IMR-90 (cell line): ENCODE measurements at places on chromosomes 7 and 10.

- DNase-seq, result peak; percentile 72
These were observed 109.4 kb upstream of the FAM133B start for GRCh38 chr7:92699560-92699959.

DNA sequence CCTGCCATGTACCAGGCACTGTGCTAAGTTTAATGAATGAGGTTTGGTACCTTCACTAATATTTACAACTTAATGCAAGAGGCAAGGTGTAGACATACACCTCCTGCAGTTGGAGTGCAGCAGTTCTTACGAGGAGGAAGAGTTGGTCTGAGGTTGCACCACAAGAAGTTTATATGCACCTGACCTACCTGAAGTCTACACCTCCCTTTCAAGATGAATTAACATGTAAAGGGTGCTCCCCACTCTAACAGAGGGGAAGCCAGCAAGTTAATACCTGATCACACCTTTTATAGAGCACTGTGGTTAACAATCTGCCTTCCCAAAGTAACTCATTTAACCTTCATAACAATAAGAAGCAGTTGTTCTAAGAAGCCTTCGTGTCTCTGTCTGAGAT is 120.0 kb downstream of the LYZL1 start:
- no peak for DNase-seq

- no peak for DNase-seq
These were observed 22.8 kb upstream of the PRKAG2 start for GRCh38 chr7:151899513-151900360.

DNA sequence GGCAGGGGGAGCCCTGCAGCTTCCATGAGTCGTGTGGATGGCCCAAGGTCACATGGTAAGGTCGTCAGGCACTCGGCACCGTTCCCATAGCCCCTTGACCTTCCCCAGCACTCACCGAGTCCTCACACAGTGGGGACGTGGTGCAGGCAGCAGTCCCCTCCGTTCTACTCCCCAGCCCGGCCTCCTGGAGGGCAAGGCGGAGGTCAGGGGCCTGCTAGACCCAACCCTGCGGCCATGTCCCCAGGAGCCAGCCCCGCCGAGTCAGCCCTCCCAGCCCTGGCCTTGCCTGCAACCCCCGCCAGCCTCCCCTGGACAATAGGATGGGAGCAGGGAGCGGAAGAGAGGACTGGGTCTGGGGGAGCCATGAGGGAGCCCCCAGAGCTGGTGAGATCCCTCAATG is 65.2 kb downstream of the ELFN1 start:
- DNase-seq, result no peak

DNA sequence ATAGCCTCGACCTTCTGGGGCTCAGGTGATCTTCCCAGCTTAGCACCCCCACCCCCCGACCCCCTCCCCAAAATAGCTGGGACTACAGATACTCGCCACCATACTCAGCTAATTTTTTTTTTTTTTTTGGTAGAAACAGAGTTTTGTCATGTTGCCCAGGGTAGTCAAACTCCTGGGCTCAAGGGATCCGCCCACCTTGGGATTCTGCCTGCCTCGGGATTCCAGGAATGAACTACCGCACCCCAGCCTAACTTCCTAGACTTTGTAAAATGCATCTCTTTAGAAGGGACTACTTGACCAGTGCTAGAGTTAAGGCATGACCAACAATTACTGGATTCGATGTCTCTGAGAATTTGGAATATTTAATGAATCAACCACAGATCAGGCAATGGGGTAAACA is 85.9 kb downstream of the MDFIC start:
- no peak for DNase-seq

DNA sequence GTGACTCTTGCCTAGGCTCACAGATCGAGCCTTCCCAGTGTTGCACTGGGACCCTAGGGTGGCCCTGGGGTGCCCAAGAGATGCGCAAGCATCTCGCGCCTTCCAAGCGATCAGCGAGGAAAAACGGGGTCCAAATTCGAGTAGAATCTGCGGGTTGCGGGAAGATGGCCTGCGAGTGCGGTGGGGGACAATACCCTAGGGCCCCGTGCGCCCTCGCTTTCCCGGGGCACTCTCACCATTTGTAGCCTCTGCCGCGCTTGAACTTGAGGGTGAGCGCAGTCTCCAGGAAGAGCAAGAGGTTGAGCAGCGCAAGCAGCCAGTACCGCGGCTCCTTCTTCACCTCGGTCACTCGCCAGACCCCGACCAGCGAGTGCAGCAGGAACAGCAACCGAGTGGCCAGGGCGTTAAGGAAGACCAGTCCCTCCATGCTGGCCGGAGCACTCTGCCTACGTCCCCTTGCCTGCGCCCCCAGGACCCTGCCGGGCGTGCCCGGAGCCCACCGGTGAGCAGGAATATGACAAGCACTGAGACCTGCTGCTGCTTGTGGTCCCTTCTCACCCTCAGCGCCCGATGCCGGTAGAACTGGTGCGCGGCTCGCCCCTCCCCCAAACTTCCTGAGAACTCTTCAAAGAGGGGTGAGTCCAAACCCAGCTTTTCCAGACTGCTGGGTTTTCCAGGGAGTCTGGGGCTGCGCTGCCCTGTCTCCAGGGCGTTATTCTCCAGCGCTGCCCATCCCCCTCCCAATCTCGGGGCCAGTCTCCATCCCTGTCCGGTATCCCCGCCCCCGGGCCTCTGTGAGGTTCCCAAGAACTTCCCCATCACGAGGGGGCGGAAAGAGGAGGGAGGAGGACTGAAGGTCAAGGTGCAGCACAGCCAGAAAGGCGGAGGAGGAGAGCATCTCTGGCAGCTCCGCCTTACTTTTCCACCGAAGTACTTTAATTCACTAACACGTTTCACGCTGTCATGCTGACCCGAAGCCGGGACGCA is at the start of gene TMEM26:
Gene TMEM26 (minus strand): TSS at position 727 of the 987 bp plus-strand sequence. CDS start 300 bp downstream, at position 427.
- peak; percentile 30 for DNase-seq

GRCh38 chr7:74474271-74474865 is 20.7 kb downstream of the GTF2IRD1 start:
- peak; percentile 34 for DNase-seq

GRCh38 chr10:124648131-124648475 is 96.1 kb downstream of the FAM53B start:
- no peak for DNase-seq

GRCh38 chr10:48490946-48491345 is 113.9 kb downstream of the ARHGAP22 start:
- no peak for DNase-seq

- no peak for DNase-seq
These were observed 31.1 kb downstream of the CELF2 start for GRCh38 chr10:11048707-11049278.

DNA sequence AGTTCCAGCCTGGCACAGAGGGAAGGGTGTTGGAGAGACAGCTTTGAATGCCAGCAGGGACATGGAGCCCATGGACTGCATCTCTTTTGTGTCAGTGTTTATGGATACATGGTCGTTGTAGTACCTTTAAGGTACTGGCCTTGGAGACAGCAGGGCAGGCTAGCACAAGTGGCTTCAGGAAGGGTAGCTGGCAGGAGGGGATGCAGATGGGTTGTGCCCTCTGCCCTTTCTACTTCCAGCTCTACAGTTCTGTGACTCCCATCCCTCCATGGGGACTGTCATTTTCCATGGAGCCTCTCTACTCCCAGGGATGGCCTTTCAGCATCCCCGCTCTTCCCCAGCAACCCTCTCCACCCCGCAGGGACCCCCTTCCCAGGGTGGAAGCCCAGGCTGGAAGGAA is 25.1 kb downstream of the POLL start:
- no peak for DNase-seq

DNA sequence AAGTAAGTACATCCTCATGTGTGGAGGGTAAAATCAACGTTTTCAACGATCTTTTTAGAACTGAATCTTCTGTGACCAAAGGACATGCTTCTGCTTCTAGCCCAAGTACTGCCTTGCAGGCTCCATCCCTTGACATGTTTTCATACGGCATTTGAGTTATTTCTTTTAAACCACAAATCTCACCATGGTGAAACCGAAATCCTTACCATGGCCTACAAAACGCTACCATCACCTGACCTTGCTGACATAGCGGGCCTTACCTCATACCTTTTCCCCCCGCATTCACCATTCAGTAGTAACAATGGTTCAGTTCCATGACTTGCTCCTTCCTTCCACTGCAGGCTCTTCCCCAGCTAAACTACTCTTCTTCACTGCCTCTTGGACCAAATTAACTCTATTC is 3.5 kb downstream of the RNF216 start:
- DNase-seq, result no peak

GRCh38 chr7:21368317-21368716 is 59.6 kb upstream of the SP4 start:
- no peak for DNase-seq

DNA sequence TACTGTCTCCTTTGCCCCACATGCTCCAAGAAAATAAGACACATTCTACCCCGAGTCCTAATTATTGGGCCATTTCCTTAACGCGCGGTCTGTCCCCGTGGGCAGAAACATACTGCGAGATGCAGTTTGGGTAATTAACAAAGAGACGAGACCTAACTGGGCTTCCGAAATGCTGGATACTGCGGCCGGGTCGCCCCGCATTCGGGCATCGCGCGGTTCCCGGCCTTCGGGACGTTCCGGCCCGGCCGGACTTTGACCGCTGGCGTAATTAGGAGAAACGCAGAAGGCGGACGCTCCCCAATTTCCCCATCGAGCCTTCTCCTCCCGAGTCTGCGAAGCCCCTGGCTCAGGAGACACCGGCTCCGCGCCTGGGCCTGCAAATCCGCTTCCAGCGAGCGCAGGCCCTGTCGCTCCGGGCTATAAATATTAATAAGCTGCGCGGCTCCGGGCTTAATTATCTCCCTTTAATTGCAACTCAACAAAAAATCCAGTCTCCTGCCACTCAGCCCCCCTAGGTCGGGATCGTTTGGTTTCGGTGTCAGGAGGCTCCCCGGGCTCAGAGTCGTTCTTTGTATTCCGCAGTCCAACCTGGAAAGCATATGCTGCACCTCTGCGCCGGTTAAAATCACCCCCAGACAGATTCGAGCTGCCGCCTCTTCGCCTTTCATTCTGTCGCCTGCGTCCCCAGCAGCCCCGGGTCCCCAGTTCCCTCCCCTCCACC is 131.5 kb downstream of the SPAG6 start:
- no peak for DNase-seq

DNA sequence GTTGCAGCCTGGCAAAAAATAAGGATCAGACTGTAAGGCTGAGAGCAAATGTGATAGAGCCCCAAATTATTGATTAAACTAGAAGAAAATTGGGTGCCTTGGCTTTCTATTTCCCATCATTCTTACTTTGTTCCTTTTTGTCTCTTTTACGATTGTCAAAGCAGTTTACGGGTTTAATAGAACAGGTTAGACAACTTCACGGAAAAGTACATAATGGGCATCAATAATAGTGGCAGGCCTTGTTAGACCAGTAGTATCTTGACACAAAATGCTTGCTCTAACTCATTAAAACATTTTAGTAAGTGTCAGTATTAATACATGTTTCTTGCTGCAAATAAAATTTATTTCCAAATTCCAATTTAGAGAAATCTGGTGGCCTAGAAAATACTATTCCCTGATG is 14.5 kb upstream of the GGCT start:
- DNase-seq, result no peak

DNA sequence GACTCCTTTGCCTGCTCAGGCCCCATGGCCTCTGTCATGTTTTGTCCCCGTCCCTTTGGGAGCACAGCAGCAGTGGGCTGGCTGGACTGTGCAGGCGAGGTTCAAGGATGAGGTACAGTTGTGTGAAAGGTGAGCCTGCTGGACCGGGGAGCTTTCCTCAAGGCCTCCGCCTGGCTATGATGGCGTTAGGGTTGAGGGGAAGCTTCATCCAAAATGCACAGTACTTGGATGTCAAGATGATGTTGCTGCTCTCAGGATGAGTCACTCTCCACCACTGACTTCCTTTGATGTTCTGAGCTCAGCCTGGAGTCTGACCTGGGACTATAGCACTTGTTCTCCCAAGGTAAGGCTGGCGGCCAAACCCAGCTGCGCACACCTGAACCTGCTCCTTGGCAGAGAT is 152.7 kb upstream of the SHH start:
- peak; percentile 26 for DNase-seq

- no peak for DNase-seq
These were observed 86.5 kb downstream of the PLXNA4 start for GRCh38 chr7:132489776-132490237.

DNA sequence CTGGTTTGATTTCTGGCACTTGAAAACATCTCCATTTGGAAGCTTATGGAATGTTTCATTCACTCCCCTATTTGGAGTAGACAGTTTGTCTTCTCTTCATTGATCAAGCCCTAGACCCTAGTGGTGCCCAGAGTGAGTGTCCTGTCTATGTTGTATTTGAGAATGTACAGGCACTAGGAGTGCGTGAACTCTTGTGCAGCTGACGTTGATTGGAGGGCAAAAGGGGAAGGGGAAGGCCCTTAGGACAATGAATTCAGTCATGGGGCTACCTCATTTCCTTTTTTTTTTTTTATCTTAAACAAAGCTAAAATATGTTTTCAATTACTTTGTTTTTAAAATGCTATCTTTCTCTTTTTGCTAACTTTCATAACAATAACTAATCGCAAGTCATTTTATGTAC is 66.5 kb downstream of the ADD3 start:
- DNase-seq, result no peak

GRCh38 chr7:39374436-39375040 is 191.7 kb upstream of the YAE1 start:
- DNase-seq, result no peak
